GM20000 (cell line): ENCODE measurements at places on chromosomes 3 and 15.

DNA sequence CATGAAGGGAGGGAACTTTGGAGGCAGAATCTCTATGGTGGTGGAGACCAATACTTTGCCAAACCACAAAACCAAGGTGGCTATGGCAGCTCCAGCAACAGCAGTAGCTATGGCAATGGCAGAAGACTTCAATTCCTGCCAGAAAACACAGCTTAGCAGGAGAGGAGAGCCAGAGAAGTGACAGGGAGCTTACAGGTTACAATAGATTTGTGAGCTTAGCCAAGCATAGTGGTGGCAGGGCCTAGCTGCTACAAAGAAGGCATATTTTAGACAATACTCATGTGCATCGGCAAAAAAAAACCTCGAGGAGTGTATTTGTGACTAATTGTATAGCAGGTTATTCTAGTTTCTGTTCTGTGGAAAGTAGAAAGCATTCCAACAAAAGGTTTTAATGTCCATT is 6.4 kb upstream of the CSTA start:
- no peak for DNase-seq

GRCh38 chr3:180058238-180058637 is 21.5 kb upstream of the PEX5L start:
- no peak for DNase-seq

DNA sequence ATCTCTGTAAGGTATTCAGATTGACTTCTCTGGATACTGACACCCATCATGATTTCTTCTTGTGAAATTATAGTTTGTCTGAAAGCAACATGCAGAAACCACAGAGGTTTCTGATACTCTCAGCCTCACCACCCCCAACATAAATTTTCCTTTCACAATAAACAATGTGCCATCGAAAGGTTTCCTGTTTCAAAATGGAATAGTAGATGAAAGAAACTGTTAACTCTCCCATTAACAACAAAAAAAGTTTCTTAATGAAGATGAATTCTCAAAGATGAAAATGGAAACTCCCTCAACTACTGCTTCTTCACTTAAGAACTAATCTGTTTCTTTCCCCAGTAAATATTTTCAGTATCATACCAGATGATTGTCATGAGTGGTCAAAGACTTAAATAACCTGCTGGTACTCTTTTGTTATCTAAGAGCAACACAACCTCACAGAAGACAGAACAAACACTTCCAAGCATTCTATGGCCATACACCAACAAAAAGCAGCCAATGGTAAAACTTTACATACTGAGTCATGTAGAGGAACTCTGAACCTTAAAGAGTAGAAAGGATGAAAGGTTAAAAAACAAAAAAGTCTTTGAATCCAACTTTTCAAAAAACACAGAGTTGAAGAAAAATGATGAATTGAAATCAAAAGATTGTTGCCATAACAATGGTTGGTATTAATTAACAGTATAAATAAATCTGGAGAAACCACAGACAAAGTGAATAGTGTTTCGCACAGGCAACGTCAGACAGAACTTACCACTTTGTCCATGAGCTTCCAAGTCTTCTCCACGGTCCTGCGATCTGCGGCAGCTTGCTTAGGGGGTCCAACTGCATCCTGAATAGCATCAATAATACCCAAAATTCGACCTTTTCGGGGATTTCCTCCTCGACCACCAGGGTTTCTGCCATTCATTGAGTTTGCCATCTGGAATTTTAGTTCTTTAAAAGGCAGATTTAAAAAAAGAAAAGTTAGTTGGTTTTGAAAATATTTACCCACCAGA is 1.9 kb downstream of the CBLB start:
- DNase-seq, result peak; percentile 59

DNA sequence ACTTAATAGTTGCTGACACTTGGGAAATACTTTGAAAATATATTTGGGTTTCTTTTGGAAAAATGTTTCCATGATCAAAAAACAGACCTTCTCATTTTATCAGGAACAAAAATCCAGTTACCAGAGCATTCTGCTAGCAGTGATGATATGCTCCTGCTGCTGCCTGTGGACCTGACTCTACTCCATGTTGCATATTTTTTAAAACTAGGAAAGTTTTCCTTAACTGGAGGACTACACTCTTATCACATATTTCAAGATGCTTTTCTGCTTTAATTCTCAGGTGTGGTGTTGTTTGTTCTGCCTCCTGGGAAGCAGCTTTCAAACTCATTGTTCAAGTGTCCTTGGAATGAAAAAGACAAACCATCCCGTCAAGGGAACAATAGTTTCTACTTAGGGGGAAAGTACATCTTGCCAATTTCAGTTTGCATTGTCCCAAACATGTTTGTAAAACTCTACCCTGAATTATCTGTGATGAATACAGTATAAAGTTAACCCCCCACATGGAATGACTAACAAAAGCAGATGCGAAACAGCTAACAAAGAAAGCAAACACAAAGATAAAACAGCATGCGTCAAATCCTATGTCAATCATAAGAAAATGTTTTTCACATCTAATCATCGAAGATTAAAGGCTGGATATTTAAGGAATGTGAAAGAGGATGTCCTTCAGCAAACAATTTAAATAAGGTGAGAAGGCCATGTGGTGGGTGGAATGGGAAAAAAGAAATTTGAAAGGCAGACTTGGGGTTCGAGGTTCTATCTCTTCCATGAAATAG is 40.1 kb upstream of the PSMD6 start:
- no peak for DNase-seq

- DNase-seq, result no peak
Observed at GRCh38 chr3:15638891-15639262, 37.3 kb downstream of the BTD start.

- no peak for DNase-seq
Observed at GRCh38 chr3:56921573-56922453, 120.1 kb upstream of the ARHGEF3 start.

GRCh38 chr15:68442041-68442440 is 10.1 kb upstream of the ITGA11 start:
- DNase-seq, result no peak

DNA sequence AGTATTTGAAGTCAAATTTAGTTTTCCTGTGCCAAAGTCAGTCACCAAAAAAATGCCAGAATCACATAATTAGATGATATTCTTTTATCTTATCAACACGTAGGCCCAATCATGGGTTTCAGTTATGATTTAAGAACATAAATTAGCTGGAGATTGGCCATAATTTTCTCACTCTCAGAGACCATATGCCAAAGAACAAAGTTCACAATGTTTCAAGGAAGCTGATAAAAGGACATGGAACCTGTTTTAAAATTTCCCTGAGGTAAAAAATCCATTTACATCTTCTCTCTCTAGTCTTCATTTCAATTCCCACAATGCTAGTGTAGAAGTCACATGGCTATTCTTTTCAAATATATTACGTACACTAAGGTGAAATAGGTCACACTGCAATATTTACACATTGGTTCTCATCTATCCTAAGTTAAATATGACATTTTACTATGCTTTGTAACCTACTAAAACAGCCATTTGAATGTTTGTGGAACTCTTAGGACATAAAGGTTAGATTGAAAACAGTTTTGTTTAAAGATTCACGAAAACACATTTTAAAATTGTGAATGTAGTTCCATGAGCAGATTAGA is 42.7 kb upstream of the DCUN1D1 start:
- no peak for DNase-seq

DNA sequence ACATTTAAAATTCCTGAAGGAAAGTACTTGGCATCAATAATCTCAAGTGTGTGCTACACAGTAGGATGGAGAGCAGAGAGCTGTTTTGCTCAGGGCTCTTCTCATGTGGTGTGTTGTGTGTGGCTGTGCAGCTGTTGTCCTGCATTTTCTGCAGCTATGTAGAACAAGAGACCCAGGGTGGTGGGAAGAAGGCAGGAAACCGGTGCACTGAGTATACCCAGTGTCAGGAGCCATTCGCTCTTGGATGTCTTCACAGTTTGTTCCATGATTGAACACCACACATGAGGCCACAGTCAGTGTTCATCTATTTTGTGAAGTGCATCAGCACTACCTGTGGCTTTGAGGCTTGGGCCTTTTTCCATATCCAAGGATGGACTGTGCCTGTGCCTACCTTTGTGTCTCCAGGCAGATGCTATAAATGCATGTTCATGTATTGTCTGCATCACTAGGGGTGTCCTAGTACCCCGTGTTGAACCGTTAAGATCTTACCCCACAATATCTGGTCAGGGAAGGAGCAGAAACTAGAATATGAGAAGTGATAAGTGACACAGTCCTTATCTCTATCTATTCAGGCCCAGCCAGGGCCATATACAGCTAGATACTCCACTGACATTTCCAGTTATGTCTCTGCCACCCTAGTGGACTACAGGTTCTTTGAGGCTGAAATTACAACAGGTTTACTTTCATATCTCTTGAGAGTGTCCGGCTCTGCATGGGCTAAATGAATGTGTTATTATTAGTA is 194.3 kb downstream of the NR2F2 start:
- no peak for DNase-seq

DNA sequence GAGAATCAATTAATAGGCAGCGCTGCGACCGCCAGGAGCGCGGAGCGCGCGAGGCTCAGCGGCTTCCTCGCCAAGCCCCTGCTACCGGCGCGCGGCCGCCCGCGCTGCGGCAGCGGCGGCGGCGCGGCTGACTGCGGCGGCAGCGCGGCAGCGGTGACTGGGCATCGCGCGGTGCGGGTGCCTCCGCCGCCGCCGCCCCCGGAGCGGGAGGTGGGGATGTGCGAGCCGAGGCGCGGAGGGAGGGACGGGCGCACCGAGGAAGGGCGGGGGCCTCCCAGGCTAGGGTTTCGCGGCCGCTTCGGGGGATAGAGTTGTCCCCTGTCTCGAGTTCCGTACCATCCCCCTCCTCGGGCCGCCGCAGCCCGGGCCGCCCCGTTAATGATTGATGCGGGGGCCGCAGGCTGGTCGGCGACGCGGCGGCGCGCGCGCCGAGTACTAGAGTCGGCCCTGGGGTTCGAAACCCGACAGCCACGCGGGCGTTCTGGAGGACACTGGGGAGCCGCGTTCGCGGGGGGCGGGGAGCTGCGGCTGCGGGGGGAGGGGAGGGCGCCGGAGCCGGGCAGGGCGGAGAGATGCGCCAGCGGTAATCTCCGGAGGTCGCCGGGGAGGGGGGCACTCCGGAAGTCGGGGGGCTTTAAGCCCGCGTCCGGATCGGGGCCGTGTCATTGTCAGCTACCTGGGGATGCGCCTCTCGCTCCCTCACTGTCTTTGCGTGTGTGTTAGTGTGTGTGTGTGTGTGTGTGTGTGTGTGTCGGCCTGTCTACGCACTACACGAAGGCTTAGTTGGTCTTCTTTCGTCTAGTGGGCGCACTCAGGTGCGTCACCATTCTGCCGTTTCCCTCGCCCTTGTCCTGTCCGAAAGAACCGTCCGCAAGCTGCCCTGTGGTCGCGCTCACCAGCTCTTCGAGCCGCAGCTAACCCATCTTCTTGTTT is at the start of gene PAQR9:
PAQR9 (minus strand) TSS at position 159 of the 933 bp plus-strand sequence. CDS start 338 bp downstream, outside the sequence.
- peak; percentile 67 for DNase-seq

GRCh38 chr3:132843851-132844553 is 121.8 kb upstream of the NPHP3 start:
- no peak for DNase-seq

- no peak for DNase-seq
Observed at GRCh38 chr3:67077656-67078055, 79.5 kb downstream of the KBTBD8 start.

DNA sequence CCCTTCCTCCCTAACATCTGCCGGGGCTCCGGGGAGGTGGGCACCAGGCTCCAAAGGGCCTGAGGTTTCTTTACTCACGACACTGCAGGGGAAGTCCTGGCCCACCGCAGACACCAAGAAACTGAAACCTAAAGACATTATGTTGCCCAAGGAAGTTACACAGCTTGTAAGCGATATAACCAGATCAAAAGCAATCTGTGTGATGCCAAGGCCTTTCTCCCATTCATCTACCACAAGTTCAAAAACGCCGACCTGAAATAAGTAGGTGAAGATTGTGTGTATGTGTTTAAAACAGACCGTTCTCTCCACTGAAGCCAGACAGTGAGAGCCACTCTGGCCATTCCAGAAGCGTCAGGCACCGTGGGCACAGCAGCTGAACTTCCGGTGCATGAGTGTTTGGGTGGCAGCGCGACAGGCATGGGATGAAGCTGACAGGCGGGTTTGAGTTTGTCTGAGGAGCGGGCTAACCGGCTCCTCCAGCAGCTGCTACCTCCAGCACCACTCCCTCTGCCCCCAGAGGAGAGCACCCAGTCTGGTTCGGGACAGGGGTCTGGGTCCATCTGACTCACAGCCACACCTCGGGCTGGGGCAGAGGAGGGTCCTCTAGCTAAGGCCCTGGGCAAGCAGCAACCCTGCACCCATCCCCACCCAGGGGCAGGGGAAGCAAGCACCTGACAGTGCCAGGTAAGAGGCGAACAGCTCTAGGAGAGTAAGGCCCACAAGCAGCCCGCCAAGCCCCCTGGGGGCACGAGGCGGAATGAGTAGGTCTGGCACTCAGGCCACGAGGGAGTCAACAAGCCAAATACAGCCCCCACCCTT is 1.3 kb downstream of the TNK2 start:
- DNase-seq, result peak; percentile 74

GRCh38 chr3:58434990-58435389 is 1.4 kb upstream of the PDHB start:
- DNase-seq, result no peak

- DNase-seq, result no peak
Observed at GRCh38 chr3:52860424-52860768, 25.6 kb upstream of the MUSTN1 start.

- DNase-seq, result no peak
Observed at GRCh38 chr3:171986176-171986575, 53.2 kb upstream of the FNDC3B start.

GRCh38 chr3:14001136-14001535 is 121.3 kb upstream of the WNT7A start:
- DNase-seq, result no peak

DNA sequence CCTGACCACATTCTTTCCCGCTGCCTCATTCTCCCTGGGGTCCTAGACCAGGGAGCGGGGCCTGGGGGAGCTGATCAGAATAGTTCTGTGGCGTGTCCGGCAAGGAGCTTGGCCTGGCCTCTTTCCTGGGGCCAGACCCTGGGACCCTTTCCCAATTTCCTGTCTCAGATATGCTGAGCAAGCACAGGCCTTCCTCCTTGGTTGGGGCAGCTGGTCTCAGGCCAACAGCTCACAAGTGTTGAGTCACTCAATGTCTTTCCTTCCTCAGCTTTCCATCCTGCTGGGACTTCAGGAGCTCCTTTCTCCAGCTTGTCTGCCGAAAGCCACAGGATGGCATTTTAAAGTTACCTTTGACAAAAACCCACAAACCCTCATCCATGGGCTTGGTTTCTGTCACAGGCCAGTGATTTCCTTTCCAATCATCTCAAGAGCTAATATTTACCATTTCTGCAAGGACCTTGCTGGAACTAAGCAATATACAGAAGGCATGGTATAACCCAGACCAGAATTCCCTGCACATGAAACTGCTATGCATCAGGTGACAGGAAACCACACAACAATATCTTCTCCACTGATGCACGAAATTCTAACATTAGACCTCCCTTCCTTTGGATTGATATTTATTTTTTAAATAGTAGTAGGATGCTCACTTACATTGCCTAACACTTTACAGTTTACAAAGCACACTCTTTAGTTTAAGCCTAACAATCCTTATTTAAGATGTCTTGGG is 19.5 kb upstream of the TIMP4 start:
- no peak for DNase-seq
